ENCODE measurements at places on chromosomes 16 and 17.

- no peak for DNase-seq
Measured at GRCh38 chr16:53876811-53877210, 172.9 kb downstream of the FTO start.

GRCh38 chr16:2925951-2926649 is 14.4 kb downstream of the FLYWCH1 start:
- no peak for DNase-seq

GRCh38 chr17:45363498-45363897 is 46.7 kb upstream of the MAP3K14 start:
- DNase-seq = no peak

DNA sequence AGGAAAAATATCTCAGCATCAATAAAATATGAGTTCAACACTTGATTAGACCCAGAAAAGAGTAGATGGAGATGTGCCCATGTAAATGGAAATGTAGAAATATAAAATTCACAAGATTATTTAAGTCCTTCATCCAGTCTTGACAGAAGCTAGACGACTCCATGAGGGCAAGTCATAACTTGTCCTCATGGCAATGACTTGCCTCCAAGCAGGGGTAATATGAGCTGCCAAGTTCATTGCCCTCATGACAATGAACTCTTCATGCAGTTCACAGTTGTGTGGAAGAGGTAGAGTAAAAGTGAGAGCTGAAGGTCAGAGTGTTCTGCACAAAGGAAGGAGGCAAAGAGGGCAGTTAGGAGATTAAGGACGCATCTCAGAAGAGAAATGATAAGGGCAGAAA is 22.3 kb downstream of the CDH11 start:
- no peak for DNase-seq

DNA sequence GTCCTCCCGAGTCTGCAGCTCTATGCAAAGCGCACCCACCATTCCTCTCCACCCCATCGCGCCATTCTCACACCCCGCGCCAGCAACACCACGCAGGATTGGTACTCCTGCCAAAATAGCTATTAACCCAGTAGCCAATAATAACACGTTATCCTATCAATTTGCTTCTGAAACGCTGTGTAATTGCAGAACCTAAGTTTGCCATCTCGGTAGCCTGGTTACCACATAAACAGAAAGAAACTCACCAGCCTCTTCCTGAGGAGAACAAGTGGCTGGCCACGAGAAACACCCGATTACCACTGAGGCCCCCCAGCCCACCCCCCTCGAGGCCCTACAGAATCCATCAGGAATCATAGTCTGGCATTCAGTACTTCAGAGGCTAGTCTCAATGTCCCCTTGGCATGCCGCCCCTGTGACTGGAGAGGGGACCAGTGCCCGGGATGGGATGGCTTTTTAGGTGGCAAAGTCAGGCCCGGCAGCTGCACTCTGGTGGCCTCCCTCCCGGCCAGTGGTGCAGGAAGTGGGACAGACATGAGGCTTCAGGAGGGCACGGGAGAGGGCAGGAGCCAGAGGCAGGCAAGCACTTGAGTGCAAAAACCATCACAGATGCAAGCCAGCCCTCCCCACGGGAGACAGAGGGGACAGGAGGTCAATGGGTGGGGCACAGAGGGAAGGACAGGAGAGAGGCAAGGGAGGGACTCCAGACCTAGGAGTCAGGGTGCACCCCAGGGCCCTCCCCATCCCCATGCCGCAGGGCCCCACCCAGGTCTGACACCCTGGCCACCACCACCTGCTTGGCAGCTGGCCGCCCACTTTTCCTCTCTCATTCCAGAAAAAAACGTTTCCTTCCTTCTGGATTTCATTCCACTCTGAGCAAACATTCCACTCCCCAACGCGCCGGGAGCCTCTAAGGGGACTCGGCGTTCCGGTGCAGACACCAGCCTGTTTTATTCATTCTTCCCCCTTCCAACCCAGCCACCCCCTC is 192.5 kb downstream of the ZNF423 start:
- DNase-seq = peak; percentile 39

DNA sequence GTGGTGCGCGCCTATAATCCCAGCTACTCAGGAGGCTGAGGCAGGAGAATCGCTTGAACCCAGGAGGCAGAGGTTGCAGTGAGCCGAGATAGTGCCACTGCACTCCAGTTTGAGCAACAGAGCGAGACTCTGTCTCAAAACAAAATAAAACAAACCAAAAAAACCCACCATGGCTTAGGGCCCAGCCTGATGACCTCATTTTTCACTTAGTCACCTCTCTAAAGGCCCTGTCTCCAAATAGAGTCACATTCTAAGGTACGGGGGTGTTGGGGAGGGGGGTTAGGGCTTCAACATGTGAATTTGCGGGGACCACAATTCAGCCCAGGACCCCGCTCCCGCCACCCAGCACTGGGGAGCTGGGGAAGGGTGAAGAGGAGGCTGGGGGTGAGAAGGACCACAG is 1.4 kb upstream of the STH start:
- DNase-seq = no peak

DNA sequence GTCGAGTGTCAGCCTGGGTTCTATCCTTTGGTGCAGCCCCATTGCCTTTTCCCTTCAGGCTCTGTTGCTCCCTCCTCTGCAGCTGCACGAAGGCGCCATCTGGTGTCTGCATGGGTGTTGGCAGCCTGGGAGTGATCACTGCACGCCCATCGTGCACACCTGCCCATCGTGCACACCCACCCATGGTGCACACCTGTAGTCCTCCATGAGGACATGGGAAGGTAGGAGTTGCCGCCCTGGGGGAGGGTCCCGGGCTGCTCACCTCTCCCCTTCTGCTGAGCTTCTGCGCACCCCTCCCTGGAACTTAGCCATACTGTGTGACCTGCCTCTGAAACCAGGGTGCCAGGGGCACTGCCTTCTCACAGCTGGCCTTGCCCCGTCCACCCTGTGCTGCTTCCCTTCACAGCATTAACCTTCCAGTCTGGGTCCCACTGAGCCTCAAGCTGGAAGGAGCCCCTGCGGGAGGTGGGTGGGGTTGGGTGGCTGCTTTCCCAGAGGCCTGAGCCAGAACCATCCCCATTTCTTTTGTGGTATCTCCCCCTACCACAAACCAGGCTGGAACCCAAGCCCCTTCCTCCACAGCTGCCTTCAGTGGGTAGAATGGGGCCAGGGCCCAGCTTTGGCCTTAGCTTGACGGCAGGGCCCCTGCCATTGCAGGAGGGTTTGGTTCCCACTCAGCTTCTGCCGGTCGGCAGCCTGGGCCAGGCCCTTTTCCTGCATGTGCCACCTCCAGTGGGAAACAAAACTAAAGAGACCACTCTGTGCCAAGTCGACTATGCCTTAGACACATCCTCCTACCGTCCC is 2.9 kb downstream of the CTRL start:
- DNase-seq = peak; percentile 87

GRCh38 chr16:1132431-1132830 is 20.5 kb upstream of the CACNA1H start:
- DNase-seq = no peak

GRCh38 chr16:72911971-72912370 is 136.0 kb downstream of the ZFHX3 start:
- no peak for DNase-seq

DNA sequence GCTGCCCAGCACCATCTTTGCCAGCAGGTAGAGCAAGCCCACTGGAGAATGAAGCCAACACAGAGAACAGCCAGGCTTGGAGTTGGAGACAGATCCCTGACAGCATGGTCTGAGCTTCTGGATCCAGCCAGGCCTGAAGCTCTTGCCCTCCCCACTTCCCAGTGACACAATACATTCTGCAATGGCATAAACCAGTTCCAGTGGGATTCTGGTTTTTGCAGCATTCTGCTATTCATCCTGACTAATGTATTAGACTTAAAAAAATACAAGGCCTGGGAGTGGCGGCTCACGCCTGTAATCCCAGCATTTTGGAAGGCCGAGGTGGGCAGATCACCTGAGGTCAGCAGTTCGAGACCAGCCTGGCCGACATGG is 40.6 kb upstream of the LITAF start:
- no peak for DNase-seq

DNA sequence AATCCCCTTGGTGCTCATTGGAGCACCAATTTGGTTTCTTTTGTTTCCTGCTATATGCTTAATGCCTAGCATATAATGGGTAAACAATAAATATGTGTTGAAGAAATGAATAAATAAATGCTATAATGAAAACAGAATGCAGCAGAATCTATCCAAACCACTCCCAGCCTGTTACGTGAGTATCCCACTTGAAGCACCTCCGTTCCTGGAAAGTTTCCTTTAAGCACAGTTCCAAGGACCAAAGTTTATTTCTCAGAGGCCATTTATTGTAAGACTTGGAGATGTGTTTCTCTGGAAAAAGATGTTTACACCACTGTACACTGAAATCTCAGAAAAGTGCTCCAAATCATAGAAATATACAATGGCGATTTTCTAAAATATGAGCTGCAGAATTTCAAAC is 187.0 kb downstream of the SOX9 start:
- no peak for DNase-seq

GRCh38 chr16:56911771-56912571 is 20.0 kb upstream of the HERPUD1 start:
- DNase-seq = peak; percentile 47

- DNase-seq = no peak
Measured at GRCh38 chr17:57341611-57342540, 85.6 kb downstream of the MSI2 start.

- DNase-seq = peak; percentile 7
Measured at GRCh38 chr17:55005520-55005919, 37.0 kb downstream of the STXBP4 start.

- DNase-seq = peak; percentile 85
Measured at GRCh38 chr17:79789943-79790804, 6.7 kb downstream of the CBX8 start.
